ENCODE measurements at places on chromosomes 12 and 14. TPM values are rescaled to one million over a fixed set of nuclear protein-coding genes. Genes with fewer than 3 reads are reported as not detected.

GRCh38 chr12:49346659-49347310 lies at the start of gene DNAJC22:
Gene DNAJC22 (plus strand): TSS chr12:49346888. CDS start chr12:49348873, 1,985 bp downstream.
- peak; percentile 27 for DNase-seq

- no peak for DNase-seq
Measured at GRCh38 chr14:62445570-62445969, 599.7 kb downstream of the KCNH5 start.

DNA sequence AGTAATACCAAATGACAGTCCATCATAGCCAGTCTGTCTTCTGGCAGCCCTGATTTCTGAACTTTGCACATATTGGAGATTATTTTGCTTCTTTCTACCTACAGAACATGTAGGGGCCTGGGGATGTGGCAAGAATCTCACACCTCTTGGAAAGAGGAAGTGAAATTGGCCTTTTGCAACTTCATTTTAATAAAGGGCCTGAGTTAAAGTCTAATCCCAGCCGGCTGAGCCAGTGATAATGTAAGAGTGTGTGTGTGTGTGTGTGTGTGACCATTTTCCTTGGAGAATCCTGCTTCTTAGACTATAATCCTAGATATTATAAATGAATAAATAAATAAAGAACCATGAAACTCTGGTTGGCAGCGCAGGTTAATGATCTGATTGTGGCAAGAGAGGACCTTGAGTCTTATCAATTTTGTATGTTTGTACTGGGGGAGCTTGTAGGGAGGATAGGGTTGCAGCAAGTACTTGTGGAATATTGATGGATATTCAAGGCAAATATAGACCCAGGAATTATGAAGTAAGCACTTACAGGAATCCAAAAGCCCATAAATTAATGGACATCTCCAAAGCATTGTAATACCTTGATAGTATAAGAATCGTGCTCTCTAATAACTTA lies 233.2 kb upstream of the AMIGO2 start:
- DNase-seq = no peak

DNA sequence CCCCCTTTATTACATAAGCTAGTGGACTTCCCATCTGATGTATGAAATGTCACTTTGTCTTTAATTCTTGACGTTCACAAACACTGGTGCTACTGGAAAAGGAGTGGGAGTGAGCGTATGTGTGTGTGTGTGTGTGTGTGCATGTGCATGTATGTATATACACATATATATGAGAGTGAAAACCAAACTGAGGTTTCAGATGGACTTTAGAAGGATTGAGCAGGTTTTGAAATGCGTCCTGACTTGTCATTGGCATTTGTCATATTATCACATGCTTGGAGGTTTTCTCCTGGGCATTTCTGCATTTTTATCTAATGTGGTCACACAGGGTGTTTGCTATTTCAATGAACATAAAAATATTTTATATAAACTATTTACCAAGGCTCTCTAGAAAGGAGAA lies 1085.9 kb downstream of the BCL11B start:
- no peak for DNase-seq

GRCh38 chr12:78866518-78866917 lies 1.9 kb downstream of the SYT1 start:
- DNase-seq = no peak

GRCh38 chr12:13661005-13661887 lies 320.2 kb downstream of the GRIN2B start:
- DNase-seq = peak; percentile 66

GRCh38 chr12:117671734-117672133 lies 297.1 kb downstream of the KSR2 start:
- peak; percentile 26 for DNase-seq

GRCh38 chr12:99558109-99558508 lies 89.4 kb upstream of the GARIN6 start:
- DNase-seq = no peak

DNA sequence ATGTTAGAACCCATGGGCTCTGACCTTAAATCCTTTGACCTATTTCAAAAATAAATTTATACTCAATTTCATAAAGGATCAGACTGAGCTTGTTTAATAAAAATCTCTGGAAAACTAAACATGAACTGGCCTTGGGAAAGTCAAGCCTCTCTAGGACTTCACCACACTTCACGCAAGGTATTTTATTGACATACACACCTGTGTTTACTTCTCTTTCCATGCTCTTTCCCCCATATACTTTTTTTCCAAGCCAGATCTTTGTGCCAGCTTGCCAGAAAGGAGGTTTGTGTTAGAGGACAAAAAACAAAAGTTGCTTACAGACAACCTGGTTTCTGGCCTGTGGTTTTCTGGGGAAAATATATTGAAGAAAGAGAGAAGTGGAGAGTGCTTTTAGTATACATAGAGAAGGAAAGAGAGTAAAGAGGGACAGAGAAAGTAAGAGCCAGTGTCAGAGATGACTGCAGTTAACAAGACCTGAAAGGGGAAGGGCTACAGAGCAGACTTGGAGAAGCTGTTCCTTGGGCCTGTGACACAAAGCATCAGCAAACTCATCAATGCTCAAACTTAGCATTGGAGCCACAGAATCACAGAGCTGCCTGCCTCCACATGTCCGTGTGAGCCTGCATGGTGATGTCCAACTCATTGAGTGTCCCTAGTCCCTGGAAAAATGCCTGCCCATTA lies 77.3 kb upstream of the TMTC2 start:
- no peak for DNase-seq

DNA sequence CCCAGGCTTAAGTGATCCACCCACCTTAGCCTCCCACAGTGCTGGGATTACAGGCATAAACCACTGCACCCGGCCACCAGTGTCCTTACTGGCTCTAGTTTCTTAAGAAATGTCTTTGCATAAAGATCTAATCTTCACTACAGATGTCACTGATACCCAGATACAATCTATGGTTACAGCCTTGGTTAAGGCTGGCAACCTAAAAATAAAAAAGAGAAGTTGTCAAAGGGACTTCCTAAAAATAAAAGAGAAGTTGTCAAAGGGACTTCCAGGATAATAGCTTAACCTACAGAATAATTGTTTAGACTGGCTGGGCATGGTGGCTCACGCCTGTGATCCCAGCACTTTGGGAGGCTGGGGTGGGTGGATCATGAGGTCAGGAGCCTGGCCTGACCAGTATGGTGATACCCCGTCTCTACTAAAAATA lies 27.6 kb downstream of the ETFBKMT start:
- no peak for DNase-seq

- no peak for DNase-seq
Measured at GRCh38 chr12:43763769-43764168, 5.0 kb downstream of the IRAK4 start.

- DNase-seq = no peak
Measured at GRCh38 chr14:23202001-23202400, 18.5 kb upstream of the SLC7A8 start.

DNA sequence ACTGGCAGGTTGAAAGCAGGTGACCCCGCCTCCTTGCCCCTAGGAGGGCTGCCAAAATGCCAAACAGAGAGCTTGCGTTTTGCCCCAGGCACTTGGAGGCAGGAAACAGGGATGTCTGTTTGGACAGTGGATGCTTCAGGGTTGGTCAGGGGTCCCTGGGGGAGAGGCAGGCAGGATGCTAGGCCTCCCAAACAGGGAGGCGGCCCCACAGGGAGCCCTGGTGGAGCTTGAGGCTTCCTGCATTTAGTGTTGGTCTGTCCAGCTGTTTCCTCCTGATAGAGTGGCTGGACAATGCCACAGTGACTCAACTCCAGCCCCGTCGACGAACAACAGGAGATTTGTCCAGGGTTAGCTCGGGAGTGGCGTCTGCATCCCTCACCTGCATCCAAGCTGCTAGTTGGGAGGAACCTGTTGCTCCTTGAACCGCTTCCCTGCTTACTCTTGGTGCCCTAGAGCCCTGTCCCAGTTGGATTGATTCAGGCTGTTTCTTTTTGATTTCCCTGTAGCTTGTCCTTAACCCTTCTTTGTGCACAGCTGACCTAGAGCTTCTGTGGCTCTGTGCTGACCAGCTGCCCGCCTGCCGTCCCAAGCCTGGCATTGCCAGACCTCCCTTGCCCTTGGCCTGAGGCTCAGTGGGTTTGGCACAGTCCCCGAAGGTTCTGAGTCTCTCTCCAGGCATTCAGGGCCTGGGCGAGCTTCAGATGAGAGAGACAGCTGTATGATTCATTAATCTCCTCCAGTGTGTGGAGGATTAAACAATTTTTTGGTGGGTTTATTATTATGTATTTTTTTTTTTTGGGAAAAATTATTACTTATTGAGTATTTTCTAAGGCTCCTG lies 45.9 kb downstream of the TSPAN9 start:
- peak; percentile 74 for DNase-seq

- no peak for DNase-seq
Measured at GRCh38 chr14:59981564-59981963, 61.6 kb downstream of the LRRC9 start.

DNA sequence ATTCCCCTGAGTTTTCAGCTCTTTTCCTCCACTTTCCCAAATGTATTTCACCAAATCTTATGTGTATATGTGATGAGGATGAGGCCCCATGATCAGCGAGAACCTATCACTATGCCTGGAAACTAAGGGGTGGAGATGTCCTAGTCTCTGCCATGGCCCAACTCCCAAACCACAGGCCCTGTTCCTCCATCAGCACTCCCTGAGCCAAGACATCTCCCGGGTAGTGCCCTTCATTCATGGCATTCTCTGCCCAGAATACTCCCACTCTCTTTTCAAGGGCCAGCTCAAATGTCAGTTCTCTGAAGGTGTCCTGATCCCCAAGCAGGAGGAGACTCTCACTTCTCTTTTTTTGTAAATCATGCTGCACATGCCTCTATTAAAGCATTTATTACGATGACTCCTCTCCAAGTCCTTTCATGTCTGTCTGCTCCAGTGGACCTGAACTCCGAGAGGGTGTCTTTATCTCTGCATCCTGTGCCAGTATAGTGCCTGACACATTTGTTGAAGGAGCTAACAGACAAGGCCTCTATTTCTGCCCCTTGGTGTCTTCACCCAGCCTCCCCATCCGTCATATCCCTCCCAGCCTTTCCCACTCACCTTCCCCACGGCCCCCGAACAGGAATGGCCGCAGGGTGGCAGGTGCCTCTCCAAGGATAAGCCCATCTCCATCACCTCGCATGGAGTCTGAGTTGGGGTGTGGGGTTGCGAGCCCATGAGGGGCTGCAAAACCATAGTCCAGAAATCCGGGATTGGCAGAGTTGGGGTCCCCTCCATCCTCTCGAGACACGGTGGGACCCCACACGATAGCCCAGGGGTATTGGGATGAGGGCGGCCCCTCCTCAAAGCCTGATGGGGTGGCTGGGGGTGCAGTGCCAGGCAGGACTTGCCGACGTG lies 3.7 kb downstream of the PIANP start:
- no peak for DNase-seq

The GLI1 gene
- total RNA-seq = 2.4 TPM

The PTGER2 gene
- 9.8 TPM for total RNA-seq

The RNU4-1 gene
- under 0.01 TPM for total RNA-seq

The ZFYVE21 gene
- 52.7 TPM for total RNA-seq

The CATSPERB gene
- 7.4 TPM for total RNA-seq
